ENCODE measurements at places on chromosomes 6 and 20.

DNA sequence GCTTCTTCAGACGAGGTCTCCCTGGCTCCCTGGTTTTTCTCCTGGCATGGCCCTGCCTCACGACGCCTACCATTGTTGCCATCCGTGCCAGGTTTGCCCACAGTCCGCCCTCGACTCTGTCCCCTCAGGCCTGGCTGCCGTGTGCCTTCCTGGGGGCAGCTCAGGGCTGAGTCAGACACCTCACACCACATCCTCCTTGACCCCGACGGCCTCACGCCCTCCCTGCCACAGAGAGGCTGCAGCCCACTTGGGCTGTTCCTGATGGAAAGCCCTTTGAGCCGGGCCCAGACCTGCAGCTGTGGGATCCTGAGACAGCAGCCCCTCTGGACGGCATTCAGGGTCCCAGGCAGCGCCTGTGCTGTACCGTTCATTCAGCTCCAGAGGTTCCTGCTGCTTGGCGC, 108.3 kb downstream of the PSMB1 start:
- DNase-seq, result no peak

DNA sequence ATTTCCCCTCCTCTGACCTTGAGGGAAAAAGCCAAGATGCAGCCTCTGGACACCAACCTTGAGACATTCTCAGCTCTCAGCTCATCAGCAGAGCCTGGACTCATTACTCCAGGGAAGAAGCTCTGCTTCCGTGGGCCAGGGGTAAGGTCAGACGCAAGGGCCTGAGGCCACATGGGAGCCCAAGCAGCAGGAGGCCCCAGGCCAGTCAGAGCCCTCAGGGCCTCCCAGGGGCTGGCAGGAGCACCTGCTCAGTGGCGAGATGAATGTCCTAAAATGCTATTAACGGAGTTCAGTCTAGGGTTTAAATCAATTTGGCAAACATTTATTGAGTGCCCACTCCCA, 208.6 kb downstream of the ERMARD start:
- no peak for DNase-seq

DNA sequence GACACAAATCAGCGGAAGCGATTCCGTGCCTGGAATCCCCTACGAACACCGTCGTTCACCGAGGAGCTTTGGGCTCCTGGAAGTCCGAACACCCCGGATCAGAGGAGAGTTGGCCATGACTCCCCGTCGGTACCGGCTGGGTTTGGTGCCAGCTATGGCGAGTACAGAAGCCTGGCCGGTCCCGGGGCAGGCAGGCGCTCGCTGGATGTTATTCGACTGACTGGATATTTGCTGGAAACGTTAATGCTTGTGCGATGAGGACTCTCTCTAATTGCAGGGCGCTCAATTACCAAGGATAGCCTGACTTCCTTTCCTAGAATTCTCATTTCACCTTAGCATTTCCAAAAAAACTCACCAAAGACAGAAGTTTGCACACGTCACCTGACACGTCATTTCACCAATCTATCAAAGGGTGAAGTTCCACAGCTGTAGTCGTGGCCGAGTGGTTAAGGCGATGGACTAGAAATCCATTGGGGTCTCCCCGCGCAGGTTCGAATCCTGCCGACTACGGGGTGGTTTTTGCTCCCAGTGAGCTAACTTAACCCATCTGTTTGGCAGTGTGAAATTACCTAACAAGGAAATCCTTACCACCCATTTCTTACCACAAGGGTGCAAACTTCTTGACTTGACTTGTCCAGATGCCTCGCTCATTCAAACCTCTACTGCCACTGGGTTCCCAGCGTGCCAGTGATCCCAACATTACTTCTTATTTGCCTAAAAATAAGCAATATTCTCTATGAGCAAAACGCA, 22.7 kb upstream of the ZNF184 start:
- peak; percentile 78 for DNase-seq

GRCh38 chr6:13635948-13636658, 21.0 kb downstream of the NOL7 start:
- no peak for DNase-seq

- DNase-seq, result peak; percentile 68
These were observed 34.1 kb downstream of the CEBPB start for GRCh38 chr20:50224531-50225255.

DNA sequence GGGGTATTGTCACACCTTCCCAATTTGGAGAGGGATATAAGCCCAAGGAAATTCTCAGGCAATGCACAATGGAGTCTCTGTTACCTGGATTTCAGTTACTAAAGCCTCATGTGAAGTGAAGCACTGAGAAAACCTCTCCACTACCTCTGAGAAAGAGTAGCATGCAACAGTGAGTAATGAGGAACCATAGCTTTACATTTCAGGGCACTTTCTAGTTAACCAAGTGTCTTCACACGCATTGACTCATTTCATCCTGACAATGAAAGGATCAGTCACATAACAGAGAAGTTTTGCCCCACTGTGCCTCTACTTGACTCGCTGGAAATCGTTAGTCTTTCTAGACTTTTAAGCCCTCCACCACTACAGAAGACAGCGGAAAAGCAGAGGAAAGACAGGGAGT, 86.2 kb upstream of the ARID1B start:
- DNase-seq, result no peak

DNA sequence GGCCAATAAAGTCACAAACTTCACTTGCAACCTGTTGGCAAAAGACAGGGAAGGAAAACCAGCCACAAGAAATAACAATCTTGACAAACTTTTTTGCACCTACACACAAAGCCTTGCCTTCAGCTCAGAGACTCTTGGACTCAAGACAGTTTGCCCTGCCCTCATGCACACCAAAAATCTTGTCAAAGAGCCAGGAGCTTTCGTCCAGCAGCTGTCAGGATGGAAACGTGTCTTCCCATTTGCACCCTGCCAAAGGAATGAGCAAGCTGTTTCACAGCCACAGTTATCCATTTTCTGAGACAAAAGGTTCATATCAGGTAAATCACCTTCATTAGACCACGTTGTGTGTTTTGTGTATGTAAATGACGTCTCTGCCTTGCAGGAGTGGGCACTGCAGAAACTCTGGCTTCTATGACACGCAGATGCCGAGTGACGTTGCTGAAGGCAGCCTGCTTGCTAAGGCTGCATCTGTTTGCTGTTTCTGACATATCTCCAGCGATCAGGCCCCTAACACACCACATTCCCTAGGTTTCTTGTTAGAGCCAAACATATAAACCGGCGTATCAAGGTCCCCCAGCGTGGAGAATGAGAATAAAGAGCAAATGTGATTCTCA, 193.4 kb downstream of the SYNDIG1 start:
- DNase-seq, result no peak

DNA sequence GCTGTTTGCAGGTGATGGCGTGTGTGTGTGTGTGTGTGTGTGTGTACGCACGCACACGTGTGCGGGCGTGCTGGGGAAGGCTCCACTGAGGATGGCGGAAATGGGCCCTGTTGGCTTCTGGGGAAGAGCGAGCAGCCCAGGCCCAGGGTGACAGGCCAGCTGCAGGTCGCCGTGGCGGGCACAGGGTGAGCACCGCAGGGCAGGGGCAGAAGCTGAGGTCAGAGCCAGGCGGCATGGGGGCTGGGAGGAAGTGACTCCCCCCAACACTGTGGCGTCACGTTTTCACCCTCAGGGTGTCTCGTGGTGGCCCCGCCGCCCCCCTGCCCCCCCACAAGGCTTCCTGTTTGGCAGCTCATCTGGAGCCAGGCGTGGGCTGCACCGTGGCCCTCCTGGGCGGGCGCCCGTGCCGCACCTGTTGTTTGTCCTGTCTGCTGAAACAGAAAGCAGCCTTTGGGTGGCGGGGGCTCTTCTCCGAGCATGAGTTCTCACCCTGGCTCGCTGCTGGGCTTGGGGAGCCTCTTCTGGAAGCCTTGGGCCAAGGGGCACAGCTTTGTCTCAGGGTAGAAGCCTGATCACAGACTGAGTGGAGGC, 7.1 kb downstream of the RBM38 start:
- DNase-seq, result no peak

GRCh38 chr20:9613871-9614270, 99.5 kb downstream of the LAMP5 start:
- no peak for DNase-seq

- no peak for DNase-seq
These were observed 1.9 kb downstream of the TRIB3 start for GRCh38 chr20:382291-383115.

GRCh38 chr6:163729127-163729872, 314.8 kb downstream of the QKI start:
- DNase-seq, result no peak

GRCh38 chr6:113414511-113414910, 442.6 kb upstream of the MARCKS start:
- peak; percentile 49 for DNase-seq

- no peak for DNase-seq
These were observed 13.7 kb upstream of the PANK2 start for GRCh38 chr20:3875378-3875974.

- DNase-seq, result no peak
These were observed 2695.0 kb upstream of the DEFB115 start for GRCh38 chr20:28562510-28562898.

GRCh38 chr20:38612751-38613515, 11.3 kb downstream of the ARHGAP40 start:
- no peak for DNase-seq

GRCh38 chr6:170166511-170167122, 124.3 kb downstream of the DLL1 start:
- DNase-seq, result no peak

GRCh38 chr6:108123481-108123929, 42.3 kb upstream of the NR2E1 start:
- no peak for DNase-seq

DNA sequence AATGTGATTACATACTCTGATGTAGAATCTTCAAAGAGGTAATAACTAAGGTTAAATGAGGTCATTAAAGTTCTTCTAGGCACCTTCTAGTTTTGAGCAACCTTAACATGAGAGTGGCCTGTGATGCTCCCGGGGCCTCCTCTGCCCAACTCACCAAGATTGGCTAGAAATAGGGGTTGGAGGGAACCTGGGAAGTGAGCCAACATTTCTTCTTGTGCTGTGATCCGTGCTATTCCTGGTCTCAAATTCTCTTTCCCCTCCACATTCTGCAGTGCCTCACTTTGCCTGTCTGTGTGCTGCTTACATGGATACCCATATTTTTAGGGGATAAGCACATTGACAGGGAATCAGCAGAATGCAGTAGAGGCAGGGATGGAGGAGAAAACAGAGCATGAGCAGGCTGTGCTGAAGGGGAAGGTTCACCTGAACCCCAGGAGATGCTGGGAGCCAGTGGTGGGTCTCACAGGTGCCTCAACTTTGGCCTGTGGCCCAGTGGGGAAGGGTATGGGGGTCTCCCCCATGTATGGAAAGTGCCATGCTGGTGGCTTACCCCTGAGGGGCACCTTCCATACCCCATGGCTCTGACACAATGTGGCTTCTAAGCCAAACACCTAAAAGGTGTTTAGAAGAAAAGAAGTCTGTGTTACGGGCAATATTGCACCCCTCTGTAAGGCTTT, 164.7 kb upstream of the CHD6 start:
- no peak for DNase-seq

GRCh38 chr20:38727607-38728190, 3.4 kb downstream of the SLC32A1 start:
- no peak for DNase-seq

GRCh38 chr20:15643713-15644112, 929.5 kb downstream of the KIF16B start:
- no peak for DNase-seq

GRCh38 chr6:25630508-25631278, 21.3 kb upstream of the SCGN start:
- DNase-seq, result no peak

GRCh38 chr6:2853769-2854395, 12.2 kb upstream of the SERPINB1 start:
- peak; percentile 21 for DNase-seq

GRCh38 chr6:149064001-149064659, 253.4 kb upstream of the TAB2 start:
- no peak for DNase-seq

GRCh38 chr6:118770112-118770788, 118.9 kb upstream of the CEP85L start:
- DNase-seq, result no peak

GRCh38 chr20:38790200-38791053, 15.1 kb upstream of the PPP1R16B start:
- DNase-seq, result peak; percentile 3

DNA sequence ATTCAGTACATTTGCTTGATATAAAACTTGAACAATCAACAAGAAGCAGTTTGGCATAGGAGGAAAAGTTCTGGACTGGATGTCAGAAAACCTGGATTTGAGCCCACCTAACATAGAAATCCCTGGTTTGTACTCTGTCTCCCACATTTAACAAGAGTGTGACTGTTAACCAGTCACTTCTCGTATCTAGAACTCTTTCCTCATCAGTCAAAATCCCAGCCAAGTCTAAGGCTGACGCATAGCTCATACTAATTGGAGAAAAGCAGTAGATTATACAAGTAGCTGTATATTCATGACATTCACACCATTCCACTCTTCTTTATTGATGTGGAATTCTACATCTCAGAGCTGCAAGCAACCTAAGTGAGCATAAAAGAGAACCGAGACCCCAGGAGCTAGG, 222.7 kb downstream of the PHACTR1 start:
- no peak for DNase-seq

DNA sequence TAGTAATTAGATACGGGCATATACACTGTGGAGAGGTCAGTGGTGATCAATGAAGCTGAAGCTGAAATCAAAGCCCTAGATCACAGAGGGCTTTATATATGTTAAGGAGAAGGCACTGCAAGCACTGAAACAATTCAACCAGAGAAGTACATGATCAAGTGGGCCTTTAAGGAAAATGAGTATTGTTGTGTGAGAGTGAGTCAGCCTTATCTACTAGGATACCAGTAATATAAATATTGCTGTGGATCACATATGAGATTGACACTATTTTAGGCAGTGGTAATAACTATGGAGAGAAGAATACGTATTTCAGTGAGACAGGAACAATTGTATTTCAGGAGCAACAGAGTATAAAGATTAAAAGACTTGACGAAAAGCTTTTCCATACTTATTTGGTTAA, 1172.2 kb upstream of the GJE1 start:
- no peak for DNase-seq

DNA sequence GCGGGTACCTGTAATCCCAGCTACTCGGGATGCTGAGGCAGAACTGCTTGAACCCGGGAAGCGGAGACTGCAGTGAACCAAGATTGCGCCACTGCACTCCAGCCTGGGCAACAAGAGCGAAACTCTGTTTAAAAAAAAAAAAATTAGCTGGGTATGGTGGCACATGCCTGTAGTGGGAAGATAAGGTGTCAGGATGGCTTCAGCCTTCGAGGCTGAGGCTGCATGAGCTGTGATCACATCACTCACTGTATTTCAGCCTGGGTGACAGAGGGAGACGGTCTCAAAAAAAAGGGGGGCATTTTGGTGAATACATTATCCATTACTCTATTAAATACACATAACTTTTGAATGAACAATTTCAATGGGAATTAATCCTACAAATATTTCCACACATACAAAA, 32.4 kb downstream of the SNX3 start:
- DNase-seq, result no peak
